Activated T-cell treated with anti-CD3 and anti-CD28 coated beads, Interleukin-2, amount 50 U/mL, for 72 hours (primary cell): ENCODE measurements at places on chromosomes 11 and 22.

- no peak for DNase-seq
These were observed 75.2 kb downstream of the LDLRAD3 start for GRCh38 chr11:36019005-36019596.

- DNase-seq = no peak
These were observed 32.2 kb downstream of the TSPAN18 start for GRCh38 chr11:44758983-44759382.

GRCh38 chr22:27556371-27556770 is 245.2 kb downstream of the MN1 start:
- DNase-seq = no peak

GRCh38 chr11:2290351-2290841 is 11.3 kb downstream of the C11orf21 start:
- DNase-seq = no peak

DNA sequence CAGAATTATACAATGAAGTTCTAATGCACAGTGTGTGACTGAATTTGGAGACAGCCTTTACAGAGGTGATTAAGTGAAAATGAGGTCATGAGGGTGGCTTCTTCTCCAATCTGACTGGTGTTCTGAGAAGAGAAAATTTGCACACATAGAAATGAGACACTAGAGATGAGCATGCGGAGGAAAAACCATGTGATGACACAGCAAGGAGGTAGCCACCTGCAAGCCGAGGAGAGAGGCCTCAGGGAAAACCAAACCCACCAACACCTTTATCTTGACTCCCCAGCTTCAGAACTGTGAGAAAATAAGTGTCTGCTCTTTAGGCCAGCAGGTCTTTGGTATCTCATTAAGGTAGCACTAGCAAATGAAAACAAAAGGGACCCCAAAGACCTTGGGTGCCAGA is 93.2 kb downstream of the GGTLC2 start:
- no peak for DNase-seq

- no peak for DNase-seq
These were observed 93.1 kb upstream of the ZC3H12C start for GRCh38 chr11:110000031-110000502.

- DNase-seq = no peak
These were observed 12.6 kb downstream of the RAB36 start for GRCh38 chr22:23157560-23158515.
